ENCODE measurements at places on chromosomes 3 and 15.

DNA sequence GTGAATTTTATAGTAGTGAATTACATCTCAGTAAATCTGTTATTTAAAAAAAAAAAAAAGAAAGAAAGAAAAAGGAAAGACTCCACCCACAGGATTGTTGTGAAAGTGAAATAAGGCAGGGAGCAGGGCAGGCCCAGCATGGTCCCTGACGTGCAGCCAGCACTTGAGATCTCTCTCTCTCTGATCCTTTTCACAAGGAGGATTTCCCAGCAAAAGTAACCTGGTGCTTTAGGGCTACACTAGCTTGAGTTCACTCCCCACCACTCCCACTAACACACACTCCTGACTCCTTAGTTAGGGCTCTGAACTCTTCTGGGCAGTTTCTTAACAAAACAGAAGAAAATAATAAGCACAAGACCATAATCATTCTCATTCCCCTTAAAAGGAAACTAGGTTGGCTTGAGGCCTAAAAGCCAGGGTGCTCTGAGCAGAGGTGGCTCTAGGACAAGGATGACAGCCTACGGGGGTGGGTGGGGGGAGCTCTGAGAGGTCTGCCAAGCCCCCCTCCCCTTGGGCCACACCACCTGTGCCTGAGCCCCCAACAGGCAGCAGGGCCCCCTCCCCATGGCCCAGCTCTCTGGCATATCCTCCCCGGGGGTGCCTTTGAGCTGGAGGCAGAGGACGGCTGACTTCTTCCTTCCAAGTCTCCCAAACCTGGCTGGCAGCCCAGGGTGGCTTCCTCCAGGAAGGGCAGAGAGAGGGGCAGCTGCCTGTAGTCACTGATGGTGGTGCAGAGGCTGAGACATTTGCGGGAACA lies 856 bp downstream of the TMEM40 start:
- peak; percentile 68 for DNase-seq

GRCh38 chr3:35746492-35746891 lies 107.2 kb downstream of the ARPP21 start:
- no peak for DNase-seq

DNA sequence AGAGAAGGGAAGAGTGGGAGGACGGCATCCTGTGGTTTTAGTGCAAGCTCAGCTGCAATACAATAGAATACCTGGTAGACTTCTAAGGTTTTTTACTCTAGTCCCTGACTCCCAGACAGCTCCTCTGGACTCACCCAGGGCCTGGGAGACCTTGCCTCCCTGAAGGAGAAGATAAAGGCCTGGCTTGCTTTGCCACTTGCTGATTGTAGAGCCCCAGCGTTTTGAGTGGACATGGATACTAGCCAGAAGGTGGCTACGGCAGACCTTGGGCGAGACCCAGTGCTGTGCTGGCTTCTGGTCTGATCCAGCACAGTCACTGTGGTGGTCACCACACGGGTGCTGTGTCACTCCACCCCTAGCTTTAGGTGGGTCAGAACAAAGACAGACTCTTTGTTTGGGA lies 72.2 kb upstream of the TTC14 start:
- DNase-seq = no peak

DNA sequence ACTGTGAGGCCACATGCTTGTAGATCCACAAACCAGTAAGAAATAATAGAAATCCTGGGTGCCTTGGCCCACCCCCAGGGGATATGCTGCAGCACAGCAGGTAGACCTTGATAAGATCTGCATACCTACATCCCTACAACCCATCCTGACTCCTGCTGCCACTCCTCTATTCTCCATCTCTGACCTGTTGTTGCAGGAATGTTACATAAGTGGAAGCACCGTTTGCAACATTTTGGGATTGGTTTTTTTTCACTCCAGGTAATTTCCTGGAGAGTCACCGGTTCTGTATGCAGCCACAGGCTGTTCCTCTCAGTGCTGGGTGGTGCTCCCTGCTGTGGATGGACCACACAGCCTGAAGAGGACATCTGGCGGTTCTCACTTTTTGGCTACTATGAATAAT lies 16.1 kb upstream of the CSPG5 start:
- DNase-seq = no peak

DNA sequence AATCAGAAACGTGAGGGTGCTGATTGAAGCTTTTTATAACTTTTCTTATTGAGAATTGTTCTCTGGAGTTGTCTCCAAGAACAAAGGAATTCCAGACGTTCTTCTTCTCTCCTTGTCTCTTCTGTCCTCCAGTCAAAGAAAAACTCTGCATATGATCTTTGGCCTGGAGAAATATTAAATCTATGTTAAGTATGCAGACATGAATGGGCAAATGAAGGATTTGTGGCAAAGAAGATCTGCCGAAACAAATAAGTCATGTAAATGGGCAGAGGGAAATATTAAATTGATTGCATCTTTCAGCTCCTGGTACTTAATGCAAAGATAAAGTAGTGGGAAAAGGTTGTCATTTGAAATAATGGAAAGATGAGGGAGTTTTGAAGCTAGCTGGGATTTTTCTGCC lies 74.9 kb downstream of the IGF1R start:
- DNase-seq = peak; percentile 37

GRCh38 chr15:36598529-36599177 lies 19.2 kb downstream of the CDIN1 start:
- DNase-seq = peak; percentile 28

DNA sequence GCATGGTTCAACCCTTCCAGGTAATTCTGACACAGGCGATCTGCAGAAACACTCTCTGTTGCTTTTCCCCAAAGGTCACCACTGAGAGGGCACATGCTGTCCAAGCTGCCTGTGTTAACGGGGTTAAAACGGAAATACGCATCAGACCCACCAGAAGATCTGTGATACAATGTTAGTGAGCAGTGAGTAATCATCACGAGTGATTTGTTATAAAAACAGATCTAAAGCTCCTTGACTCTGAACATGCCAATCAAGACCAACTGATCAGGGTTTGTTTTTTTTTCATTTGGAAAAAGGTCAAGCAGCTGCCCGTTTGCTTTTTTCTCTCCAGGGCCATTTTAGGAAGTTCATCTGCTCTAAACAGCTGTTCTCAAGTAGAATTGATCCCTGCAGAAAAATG lies 43.2 kb downstream of the FGF12 start:
- no peak for DNase-seq

DNA sequence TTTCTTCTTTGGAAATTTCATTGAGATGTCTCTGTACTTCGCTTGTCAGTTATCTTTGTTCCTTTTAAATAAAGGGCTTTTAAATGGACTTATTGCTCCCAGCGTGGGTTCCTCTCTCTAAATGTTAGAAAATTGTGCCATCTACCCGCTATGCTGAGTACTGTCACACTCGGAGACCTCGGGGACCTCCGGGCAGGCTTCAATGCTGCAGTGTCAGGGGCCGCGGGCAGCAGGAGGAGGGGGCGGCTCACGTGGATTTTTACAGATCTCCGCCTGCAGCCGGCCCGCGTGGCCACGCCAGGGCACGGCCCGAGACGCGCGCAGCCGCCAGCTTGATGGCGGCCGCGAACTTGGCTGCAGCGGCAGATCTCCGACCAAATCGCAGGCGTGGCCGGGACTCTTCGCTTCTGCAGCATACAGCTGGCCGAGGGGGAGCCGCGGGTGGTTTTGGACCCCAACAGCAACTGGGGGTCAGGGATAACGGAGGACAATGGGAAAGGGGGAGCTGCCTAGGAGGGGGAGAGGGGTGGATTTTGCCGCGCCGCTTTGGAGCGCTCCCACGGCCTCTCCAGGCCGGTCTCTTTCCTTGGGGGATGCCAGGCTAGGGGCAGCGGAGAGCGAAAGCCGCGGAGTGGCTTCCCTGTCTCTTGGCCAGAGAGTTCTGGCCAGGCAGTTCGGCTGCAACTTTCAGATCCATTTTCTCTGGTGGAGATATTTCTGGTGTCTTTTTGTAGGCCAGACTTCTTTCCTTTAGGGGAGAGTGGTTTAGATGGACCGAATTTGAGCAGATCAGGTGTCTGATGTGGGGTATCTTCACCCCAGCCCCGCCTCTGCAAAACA lies 15.3 kb downstream of the NR2F2 start:
- peak; percentile 83 for DNase-seq

- no peak for DNase-seq
These were observed 523.6 kb downstream of the OCA2 start for GRCh38 chr15:27575521-27575920.

Data from fibroblast of skin of scalp (primary cell).